ENCODE measurements at places on chromosomes 1 and 21. TPM values are rescaled to one million over a fixed set of nuclear protein-coding genes. Genes with fewer than 3 reads are reported as not detected.

BCAN gene
- not detected for total RNA-seq

DNA sequence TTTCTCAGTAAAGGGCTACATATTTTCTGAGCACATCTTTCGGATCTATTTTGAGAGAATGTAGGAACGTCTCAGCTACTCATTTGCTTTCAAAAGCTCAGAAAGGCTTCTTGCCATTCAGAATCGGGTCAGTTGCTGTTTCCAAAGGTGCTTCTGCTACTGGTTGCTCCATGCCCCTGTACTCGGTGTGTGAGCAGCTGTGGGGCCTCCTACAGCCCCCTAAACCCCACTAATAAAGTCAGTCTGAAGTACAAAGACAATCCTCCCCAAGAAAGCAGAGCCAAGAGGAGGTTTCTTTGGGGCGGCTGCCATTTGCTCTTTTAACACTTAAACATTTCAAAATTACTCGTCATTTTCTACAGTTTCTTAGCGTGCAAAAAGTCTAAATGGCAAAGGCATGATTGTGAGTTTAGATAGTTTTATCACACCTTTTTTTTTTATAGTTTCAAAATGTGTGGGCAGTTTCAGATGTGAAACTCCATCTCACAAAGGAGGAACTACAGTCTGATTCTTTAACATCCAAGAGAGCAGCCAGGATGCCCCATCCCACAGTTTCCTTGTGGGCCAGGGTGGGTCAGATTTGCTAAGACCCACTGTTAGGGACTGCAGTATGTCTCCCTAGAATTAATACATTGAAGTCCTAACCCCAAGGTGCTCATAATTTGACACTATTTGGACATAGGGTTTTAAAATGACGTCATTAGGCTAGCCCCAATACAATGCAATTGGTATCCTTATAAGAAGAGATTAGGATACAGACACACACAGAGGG, 4.1 kb downstream of the RUNX1 start:
- DNase-seq: no peak

DNA sequence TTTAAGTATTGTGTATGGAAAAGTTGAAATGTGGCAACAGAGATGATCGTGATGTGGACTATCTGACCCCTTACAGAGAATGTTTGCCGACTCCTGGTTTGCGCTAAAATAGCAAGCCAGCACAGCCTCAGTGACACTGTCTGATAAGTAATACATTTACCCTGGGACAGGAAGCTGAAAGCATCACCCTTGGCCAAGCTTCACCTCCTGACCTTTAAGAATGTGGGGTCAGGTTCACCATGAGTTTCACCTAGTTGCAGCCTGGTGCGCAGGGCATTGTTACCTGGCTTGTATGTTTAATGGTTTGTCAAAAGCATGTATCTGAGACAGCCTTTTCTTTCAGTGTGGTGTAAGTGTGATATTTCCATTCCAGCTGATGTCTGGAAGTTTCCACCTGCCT, 29.2 kb downstream of the TRAF5 start:
- no peak for DNase-seq

DNA sequence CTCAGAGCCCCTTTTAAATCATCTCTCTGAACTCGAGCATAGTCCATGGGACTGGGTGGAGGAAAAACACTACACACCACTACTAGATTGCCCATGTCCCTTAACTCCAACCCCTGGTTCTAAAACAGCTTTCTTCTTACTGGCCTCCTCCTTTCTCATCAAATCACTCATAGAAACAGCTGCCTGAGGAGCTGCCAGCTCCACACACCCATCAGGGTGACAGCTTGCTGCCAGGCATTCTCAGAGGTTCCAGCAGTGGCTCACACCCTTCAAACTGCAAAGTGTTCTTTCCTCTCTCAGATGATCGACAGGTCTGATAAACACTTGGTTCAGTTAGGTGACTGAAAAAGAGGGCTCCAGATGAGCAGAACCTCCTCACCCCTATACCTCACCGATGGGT, 543.0 kb upstream of the PLXNA2 start:
- no peak for DNase-seq

CNKSR1 gene
- total RNA-seq: not detected

MPZ gene
- 0.99 TPM for total RNA-seq

DNA sequence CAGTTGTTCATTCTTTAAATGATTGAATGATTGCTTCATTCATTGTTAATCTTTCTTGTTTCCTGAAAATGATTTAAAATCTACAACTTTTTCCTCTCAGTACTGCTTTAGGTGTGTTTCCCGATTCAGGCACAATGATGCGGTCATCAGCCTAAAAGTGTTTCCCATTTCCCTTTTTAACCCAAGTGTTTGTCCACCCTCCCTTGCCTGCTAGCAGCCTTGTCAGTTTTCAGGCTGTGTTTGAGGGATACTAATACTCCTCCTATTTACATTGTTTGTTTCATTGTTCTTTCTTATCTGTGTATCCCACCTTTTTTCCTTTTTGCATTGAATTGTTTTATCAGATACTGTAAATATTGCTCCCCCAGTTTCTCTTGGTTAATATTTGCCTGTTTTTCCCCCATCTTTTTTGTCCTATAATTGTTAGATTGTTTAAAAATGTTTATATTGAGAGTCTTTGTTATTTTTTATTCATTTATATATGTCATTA, 131.1 kb downstream of the KIAA0319L start:
- DNase-seq: no peak

DNA sequence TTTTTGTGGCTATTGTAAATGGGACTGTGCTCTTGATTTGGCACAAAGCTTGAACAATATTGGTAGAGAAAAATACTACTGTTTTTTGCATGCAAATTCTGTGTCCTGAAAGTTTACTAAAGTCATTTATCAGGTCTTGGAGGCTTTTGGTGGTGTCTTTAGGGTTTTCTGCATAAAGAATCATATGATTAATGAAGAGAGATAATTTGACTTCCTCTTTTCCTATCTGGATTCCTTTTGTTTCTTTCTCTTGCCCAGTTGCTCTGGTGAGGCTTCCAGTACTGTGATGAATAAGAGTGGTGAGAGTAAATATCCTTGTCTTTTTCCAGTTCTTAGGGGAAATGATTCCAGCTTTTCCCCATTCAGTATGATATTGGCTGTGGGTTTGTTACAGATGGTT, 1166.7 kb downstream of the NCAM2 start:
- DNase-seq: no peak

RGS18 gene
- total RNA-seq: 0.04 TPM

DNA sequence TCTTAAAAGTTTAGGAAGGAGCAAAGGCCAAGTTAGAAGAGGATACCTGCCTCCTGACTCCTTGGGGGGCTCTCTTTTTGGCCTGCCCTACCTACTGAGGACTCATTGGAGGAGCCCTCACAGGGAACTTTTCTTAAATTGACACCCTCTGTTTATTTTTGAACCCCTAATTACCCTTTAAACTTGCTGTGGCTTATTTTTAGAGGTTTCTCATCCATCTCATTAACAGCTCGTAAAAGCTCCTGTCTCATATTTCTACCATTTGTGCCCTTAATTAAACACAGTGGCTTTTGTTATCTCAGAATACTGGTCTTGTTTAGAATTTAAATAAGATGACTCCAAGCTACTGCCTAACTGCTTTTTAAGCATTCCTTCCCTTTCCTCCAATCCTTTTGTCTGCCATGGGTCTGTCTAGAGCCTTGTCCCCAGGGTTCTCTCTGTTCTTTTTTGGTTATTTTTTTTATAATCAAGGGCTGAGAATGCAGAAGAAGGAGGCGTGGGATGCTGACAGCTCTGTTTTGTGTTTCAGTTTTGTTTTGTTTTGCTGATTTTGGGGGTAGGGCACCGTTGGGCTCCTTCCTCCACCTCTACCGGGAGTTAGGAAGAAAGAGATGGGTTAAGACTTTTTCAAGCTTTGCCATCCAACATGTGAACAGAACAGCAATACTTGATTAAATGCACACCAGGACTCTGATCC, 78.0 kb downstream of the SYT6 start:
- no peak for DNase-seq

VHLL gene
- not detected for total RNA-seq

DNA sequence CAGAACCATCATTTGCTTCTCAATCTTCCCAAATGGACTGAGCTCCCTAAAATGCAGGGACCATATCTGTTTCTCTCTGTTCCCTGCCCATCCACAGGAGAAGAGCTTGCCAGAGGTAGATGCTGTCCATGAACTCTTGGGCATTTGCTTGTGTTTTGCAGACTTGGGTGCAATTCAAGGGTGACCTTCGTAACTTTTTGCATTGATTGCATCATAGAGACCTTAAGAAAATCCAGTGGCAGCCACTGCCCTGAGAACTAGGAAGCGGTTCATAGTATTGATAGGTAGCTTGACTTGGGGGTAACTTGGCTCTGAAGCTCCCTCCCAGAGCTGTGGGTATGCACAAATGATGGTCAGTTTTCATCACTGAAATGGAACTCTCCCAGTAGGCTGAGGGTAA, 34.3 kb upstream of the EDEM3 start:
- DNase-seq: no peak

ST6GALNAC5 gene
- total RNA-seq: not detected

- no peak for DNase-seq
Measured at GRCh38 chr1:172960454-172961208, 90.1 kb downstream of the TNFSF18 start.

GRCh38 chr1:176803596-176803995, 340.6 kb downstream of the PAPPA2 start:
- DNase-seq: no peak

FMN2 gene
- total RNA-seq: not detected

PLPPR5 gene
- total RNA-seq: not detected

DNA sequence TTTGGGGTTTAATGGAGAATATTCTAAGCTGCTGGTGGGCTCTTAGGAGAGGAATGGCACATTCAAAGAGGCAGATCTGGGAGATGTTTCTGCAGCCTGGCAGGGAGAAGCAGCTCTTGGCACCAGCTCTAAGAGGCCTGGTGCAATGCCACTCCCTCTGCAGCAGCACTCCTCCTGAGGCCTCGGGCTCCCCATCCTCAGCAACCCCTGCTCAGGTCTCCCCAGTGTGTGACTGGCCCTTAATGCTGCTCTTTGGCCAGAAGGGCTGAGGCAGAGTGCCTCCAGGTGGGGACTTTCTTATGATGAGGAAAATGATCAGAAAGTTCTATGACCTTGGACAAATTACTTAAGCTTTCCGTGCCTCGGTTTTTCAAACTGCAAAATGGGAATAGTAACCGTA, 55.5 kb downstream of the MAB21L3 start:
- DNase-seq: no peak

- DNase-seq: no peak
Measured at GRCh38 chr1:202351725-202352124, 3.2 kb downstream of the PPP1R12B start.

SYCP1 gene
- total RNA-seq: not detected

DNA sequence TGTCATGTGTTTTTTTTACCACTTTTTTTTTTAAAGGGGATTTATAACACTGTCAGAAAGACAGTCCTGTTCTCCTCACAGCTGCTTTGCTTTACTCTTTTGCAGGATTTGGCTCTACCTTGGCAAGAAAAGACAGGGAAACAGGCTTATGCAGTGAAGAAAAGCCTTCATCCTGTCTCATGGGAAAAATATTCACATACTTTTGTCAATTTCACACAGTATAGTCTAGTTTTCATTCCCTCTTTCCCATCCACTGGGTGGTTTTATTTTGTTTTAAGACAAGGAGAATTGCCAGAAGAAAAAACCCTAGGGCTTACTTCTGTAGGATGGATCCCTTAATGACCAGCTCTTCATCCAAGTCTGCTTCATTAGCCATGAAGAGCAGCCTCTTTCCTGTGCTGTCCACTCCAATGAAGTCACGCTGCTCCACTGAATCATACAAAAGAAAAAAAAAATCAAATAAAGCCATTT, 60.0 kb downstream of the EIF2B3 start:
- no peak for DNase-seq

GRCh38 chr1:154410185-154410827, 5.2 kb downstream of the IL6R start:
- no peak for DNase-seq

DNA sequence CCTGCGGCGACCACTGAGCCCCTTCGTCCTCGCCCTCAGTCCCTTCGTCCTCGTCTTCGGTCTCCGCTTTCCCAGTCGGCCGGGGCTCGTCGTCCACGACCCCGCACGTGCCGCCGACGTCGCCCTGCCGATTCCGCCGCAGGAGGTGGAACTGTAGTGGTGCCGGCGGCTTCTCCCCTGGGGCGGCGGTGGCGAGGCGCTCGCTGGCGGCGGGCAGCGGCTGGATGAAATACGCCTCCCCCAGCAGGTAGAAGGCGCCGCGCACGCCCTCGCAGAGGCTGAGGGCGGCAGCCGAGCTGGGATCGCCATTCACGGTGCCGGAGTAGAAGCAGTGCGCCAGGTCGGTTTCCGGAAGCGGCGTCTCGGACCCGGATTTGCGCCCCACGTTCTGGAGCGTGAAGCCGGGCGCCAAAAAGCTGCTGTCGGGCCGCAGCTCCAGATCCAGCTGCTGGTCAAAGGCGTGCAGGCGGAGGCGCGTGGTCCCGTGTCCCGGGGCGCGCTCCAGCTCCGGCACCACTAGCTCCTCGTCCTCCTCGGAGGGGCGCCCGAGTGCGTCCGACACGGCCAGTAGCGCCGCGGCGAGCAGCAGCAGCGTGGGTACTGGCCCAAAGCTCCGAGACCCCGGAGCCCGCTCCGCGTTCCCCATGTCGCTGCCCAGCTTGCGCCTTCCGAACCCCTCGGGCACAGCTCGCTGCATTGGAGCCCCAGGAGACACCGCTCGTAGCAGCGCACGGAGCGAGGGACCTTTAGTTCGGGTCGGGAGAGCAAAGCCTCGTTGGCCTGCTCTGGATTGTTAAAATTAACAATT, 747 bp downstream of the ADAMTS1 start:
- DNase-seq: no peak

DNA sequence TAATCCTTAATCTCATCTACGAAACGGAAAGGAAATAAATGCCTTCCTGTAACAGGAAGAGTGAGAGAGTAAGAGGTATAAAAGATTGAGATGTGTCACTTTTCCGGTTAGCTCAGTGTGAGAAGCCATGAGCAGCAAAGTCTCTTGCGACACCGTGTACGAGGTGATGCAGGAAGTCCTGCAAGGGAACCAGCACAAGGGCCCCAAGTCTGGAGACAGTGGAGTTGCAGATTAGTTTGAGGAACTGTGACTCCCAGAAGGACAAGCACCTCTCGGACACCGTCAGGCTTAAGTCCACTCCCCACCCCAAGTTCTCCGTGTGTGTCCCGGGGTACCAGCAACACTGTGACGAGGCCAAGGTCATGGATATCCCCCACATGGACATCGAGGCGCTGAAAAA, 592.3 kb upstream of the ADGRL2 start:
- DNase-seq: no peak

Data from pulmonary artery endothelial cell (primary cell).